ENCODE measurements at places on chromosomes 12 and 14. TPM values are rescaled to one million over a fixed set of nuclear protein-coding genes. Genes with fewer than 3 reads are reported as not detected.

DNA sequence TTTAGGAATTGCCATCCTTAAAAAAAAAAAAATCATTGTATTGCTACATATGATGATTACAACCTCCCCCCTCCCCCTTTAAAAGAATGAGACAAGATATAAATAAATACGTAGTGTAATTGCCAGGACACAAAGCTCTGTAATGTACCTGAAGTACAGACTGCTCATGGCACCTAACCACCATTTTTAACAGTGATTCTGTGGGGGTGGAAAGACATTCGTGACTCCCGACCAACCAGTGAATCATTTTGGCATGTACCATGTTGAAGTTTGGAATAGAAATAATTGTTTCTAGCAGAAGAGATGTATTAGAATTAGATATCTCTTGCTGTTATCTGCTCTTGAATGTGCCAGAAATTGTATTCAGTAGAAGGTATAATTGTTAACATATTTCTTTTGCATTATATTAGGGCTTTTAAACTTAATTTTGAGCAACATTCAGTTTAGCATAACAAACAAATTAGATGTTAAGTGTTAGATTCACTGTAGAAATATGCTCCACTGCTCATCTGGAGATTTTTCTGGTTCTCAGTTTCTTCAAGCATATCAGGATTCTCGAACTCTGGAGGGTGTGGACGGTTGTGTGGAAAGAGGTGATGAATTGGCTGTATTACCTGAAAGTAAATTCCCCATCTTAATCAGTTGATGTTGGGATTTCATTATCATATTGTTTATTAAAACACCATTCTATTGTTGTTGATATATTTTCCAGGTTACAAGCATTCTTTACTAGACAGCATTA, 31.1 kb downstream of the FRS2 start:
- DNase-seq = peak; percentile 71

GRCh38 chr12:131732-132495, 65.3 kb downstream of the IQSEC3 start:
- DNase-seq = no peak

- no peak for DNase-seq
Observed at GRCh38 chr12:729221-729620, 23.2 kb upstream of the WNK1 start.

Gene PRIMA1
- not detected for total RNA-seq

GRCh38 chr12:59452746-59453145, 143.1 kb upstream of the SLC16A7 start:
- peak; percentile 43 for DNase-seq

DNA sequence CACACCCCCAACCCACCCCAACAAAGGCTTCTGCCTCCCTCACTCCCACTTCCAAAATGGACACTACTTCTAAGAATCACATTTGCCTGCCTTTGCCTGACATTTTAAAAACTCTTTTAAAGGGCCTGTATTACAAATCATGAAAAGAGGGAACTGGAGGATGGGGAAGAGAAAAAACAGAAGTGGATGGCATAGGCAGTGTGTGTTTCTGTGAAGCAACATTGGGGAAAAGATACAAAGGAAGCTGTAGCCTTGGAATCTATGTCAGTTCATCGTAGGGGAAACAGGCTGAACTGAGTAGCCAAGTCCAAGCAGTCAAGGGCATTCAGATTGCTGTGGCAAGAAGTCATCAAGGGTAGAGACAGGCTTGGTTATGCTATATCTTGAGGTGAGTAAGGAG, 273.9 kb downstream of the BTG1 start:
- DNase-seq = no peak

Gene HHIPL1
- 1.1 TPM for total RNA-seq

GRCh38 chr14:101290611-101291010, 270.7 kb upstream of the DIO3 start:
- DNase-seq = no peak

DNA sequence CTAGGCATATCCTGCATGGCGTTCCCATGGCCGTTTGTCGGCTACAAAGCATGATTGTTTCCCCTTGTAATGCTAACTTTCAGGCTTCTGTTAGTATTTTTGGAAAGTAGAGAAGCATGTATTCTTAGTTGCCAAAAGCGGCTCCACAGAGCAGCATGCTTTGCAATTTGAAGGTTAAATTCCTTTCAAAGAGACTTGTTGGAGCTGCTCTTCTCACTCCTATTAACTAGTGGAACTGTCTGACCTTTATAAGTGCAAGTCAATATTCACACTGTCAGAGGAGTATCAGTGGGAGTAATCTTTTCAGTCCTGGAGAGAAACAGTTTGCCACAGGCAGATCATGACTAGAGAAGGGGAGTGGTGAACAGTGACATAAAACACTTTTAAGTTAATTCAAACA, 656.1 kb upstream of the NOVA1 start:
- no peak for DNase-seq

Gene RTL1
- 0.18 TPM for total RNA-seq

DNA sequence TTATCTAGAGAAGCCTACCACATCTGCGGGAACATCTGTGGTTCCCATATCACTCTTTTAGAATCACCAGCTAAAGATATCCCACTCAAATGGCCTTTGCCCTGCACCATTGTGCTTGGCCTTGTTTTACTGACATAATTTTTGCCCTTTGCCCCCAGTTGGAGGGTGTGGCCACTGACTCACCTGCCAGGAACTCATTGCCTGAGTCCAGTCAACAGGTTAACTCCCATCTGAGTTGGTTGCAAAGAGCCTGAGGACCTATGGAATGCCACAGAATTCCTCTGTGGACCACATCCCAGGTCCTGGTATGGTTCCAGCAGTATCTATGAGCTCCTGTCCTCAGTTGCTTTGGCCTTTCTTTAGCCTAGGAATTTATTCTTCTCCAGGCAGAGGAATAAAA, 55.7 kb upstream of the PTGR2 start:
- peak; percentile 91 for DNase-seq

DNA sequence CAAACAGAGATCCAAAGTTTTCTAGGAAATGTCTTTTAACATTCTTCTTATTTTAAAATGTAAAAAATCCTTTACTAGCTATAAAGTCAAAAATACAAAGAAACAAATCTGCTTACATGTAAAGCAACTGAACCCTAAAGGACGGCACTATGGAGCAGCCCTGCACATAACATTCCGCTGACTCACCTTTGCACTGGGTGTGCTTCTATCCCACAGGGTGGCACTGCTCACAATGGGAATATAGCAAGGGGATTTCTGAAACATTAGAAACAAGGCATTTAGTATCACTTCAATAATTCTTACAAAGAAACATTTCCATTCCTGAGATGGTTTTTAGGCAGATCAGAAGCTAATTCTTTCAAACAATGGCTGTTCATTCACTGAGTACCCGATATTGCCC, 94.3 kb downstream of the C12orf42 start:
- DNase-seq = no peak

DNA sequence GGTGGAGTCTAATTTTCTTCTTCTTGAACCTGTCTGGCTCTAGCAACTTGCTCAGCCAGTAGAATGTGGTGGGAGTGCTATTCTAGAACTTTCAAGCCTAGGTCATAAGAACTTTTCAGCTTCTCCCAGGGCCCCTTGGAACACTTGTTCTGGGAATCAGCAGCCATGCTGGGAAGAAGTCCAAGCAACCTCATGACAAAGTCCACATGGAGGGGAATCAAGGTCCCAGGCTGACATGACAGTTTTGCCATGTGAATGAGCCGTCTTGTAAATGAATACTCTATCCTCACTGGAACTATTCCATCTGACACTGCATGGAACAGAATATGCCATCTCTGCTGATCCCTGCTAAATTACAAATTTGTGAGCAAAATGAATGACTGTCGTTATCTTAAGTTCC, 214.2 kb upstream of the TBX3 start:
- DNase-seq = no peak

Gene GDF3
- total RNA-seq = not detected

Gene OVCH1
- total RNA-seq = not detected

GRCh38 chr12:82474181-82474797, 116.0 kb downstream of the METTL25 start:
- no peak for DNase-seq

DNA sequence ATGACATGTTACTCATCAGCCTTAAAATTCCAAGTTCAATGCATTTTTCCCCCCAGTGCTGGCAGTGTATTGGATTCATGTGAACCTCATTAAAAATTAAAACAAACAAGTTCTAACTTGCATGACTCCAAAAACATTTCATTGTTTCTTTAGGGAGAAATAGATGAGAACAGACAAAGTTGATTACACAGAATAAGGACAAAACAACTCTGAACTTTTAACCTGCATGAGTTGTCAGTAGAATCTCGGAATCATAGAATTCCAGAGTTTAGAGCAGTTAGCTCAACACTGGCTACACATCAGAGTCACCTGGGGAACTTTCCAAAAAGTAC, 127.5 kb downstream of the TMX1 start:
- peak; percentile 51 for DNase-seq

Gene PPP4R4
- total RNA-seq = 6.0 TPM

DNA sequence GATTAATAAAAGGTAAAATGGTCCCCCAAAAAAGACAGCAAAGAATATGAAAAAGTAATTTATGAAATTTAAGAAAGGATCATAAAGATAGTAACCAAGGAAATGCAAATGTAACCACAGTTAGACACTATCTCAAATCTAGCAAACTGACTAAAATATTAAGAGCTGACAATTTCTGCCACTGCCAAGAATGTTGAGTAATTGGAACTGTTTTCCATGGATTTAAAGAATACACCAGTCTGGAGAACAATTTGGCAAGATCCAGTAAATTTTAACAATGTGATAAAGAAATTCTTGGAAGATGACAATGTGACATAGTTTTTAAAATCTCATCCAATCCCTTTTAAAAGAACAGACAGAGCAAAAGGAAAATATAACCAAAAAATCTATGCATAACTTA, 798.0 kb upstream of the MGAT4C start:
- DNase-seq = peak; percentile 46
